Naive thymus-derived CD8-positive, alpha-beta T cell (primary cell): ENCODE measurements at places on chromosomes 6 and 20.

DNA sequence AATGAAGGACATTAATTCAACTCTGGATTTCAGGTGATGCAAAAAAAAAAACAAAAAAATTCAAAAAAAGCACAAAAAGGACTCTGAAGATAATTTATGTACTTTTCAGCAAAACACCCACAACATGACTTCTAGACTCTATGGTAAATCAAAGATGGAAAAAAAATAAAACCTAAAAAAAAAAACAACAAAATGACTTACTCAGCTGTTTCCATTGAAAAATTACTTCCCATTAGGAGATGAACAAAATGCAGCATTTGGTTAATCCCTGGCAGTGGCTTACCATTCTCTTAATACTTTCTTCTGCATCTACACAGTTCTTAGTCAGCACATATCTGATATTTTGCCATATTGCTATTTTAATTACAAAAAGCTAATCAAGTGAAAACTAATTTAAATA is 572.6 kb downstream of the PRKN start:
- no peak for DNase-seq

GRCh38 chr6:41934278-41935192 is 7.1 kb downstream of the CCND3 start:
- no peak for DNase-seq

DNA sequence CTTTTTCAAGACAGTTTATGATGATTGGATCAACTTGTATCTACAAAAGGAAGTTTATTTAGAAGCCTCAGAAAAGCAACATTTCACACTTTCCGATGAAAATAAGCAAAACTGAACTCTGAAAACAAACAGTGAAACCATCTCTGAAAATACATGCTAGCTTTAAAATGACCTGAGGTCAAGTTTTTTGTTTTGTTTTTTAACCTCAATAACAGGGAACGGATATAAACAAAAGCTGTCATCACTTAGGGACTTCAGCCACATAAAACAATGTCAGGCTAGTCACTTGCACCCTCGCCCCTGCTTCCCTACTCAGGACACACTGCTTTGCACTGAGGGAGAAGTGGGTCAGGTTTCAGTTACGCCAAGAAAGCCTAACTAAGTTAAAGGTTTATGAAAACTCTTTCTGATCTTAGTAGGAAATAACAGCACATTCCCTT is 11.6 kb downstream of the BACH2 start:
- DNase-seq, result peak; percentile 35

DNA sequence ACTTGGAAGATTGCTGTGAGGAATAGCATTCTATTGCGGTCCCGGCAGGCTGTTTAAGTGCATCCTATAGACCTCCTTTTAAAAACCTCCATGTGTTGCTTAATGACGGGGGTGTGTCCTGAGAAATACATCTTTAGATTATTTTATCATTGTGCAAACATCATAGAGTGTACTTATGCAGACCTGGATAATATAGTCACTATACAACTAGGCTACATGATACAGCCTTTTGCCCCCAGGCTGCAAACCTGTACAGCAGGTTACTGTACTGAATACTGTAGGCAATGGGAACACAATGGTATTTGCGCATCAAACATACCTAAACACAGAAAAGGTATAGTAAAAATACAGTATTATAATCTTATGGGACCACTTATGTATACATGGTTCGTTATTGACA is 175.6 kb downstream of the RNF144B start:
- no peak for DNase-seq

- DNase-seq, result no peak
These were observed 5.6 kb upstream of the RAMACL start for GRCh38 chr6:166591961-166592520.

DNA sequence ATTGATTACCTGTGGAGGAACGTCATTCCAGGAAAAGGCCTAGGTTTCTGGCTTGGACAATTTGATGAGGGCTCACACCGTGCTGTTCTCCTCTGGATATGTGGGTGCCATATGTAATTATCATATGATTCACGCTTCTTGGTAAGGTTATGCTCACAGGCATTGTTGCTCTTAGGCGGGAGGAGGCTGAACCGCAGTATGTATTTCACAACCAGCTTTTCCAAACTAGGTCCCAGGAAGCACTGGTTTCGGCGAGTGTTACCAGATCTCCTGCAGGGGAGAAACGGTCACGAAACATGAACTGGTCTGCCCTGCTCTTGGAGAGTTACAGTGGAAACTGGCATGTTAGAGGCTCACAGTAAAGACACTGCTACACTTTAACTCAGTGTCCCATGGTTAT is 793 bp upstream of the FAM50B start:
- DNase-seq, result no peak

DNA sequence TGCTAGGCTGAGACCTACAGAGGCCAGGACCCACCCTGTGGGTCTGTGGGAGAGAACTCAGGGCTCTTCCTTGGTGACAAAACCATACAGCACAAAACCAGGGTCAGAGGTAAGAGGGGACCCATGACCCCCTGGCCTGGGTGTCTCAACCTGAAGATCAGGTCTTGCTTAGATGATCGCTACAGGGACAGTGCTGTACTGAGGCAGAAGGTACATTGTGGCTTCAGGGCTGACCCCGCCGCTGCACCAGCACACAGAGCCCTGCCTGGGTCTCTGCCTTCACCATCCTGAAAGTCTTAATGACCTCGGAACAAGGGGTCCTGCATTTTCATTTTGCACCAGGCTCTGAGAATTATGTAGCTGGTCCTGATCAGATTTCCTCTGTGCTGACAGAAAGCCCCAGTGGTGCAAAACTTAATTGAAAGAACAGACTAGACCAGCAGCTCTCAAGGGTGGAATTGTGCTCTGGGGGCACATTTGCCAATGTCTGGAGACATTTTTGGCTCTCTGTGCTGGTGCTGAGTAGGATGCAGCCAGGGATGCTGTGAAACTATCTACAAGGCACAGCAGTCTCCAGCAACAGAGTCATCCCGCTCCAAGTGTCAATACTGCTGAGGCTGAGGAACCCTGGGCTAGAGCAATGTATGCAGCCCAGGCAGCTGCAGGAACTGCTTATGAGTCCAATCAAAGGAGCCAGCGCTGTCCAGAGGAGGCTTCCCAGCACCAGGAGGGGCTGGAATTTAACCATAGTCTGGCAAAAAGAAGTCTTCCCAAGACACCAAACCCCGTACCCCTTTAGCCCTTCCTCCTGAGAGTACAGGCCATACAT is 254.9 kb downstream of the ERMARD start:
- no peak for DNase-seq

DNA sequence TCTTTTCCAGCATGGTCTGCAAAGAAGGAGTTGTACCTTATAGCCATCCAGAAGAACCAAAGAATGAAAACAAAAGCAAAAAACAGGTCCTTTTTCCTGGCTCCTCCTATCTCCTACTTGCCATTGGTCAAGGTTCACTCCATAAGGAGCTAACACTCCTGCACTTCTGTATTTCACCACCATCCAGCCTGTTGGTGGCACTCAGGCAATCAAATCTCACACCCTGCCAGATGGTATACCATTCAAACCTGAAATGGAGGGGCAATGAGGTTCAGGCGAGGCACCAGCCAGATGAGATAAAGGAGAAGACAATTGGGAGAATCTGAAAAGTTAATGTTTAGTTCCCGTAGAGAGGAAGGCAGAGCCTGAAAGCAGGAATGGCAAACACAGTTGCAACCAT is 203.8 kb downstream of the ALDH8A1 start:
- no peak for DNase-seq

DNA sequence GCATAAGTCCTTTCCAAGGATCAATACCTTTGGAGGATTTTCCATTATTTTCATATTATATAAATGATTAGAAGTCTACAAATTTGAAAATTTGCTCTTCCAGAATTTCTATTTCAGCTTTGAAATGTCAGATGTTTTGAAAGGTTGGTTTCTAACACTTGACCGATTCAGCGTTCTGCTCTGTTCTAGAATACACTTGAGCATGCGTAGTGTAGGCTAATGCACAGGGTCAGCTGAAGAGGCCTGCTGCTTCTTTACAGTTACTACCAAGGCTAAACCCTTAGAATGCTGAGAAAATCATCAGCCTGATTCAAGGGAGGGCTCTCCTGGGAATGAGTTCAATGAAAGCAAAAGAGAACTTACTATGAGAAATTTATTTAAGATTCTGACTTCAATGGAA is 177.6 kb downstream of the RNF144B start:
- DNase-seq, result no peak

- no peak for DNase-seq
These were observed 13.5 kb upstream of the NT5E start for GRCh38 chr6:85436411-85436810.

GRCh38 chr20:53805895-53806384 is 212.3 kb upstream of the ZNF217 start:
- DNase-seq, result no peak

- DNase-seq, result no peak
These were observed 3.0 kb upstream of the RREB1 start for GRCh38 chr6:7104752-7105151.

DNA sequence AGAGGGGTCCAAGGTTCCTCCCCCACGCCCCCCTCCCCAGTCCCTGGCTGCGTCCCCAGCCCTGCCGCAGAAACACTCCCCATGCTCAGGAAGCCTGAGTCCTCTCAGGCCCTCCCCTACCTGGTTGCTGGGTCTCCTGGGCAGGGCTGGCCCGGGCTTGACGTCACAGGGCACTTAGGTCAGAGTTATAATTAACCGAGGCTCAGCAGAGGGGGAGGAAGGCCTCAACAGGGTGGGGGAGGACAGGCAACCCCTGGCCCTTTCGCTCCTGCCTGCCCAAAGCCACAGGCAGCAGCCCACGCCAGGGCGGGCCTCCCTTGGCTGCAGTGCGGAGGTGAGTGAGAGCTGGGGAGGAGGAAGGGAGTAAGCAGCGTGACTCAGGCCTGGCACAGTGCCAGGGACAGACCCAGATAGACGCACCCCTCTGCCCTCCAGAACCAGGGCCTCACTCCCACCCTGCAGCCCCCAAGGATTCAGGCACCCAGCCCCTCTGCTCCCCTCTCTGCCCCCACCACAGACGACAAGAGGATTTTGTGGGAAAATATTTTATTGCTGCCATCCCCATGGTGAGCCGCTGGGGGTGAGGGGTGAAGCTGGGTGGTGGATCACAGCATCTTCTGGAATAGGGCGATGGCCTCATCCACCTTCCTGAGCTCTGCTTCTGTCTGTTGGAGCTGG is at the start of gene VWA7:
Gene VWA7, minus strand, starts transcription at position 340 of the 678 bp plus-strand sequence. CDS start 549 bp downstream, outside the sequence.
- no peak for DNase-seq

- DNase-seq, result no peak
These were observed 43.5 kb upstream of the TINAG start for GRCh38 chr6:54264581-54265272.

GRCh38 chr20:11159728-11160127 is 485.9 kb upstream of the JAG1 start:
- DNase-seq, result no peak

DNA sequence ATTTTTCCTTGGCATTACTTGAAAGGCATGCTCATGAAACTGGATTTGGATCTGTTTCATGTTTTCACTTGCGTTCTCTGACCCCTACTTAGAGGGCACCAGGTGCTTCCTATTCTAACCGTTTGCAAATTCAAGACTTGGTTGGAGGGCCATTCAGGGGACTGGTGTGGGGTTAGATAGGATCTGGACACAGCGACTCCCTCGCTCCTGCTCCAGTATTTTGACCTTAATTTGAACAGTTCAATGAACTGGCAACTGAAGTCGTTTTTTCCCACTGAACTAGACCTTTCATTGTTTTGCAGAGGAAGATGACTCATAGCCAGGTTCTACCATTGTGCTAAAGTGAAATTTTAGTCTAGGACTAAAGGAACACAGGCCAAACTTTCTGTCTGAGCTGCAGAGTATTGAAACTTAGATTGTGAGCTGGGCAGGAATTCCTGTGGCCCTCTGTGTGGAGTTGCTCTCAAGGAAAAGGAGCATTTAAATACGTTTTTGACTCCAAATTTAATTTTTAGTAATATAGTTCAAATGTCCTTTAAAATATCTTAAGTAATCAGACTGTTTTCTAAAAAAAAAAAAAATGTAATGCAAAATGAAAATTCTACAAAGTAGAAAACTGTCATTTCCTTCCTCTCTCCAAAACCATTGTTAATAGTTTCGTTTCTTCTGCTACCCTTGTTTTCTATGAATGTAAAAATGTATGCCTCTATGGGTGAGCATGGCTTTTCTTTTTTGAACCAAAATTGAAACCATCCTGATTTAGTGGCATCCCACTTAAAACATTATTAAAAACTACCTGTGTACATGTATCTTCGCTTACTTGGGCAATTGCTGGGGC is 64.8 kb downstream of the UTRN start:
- DNase-seq, result peak; percentile 35

GRCh38 chr6:135419162-135419561 is 78.4 kb downstream of the AHI1 start:
- DNase-seq, result no peak

GRCh38 chr6:111736005-111736608 is 130.4 kb upstream of the TRAF3IP2 start:
- DNase-seq, result no peak

DNA sequence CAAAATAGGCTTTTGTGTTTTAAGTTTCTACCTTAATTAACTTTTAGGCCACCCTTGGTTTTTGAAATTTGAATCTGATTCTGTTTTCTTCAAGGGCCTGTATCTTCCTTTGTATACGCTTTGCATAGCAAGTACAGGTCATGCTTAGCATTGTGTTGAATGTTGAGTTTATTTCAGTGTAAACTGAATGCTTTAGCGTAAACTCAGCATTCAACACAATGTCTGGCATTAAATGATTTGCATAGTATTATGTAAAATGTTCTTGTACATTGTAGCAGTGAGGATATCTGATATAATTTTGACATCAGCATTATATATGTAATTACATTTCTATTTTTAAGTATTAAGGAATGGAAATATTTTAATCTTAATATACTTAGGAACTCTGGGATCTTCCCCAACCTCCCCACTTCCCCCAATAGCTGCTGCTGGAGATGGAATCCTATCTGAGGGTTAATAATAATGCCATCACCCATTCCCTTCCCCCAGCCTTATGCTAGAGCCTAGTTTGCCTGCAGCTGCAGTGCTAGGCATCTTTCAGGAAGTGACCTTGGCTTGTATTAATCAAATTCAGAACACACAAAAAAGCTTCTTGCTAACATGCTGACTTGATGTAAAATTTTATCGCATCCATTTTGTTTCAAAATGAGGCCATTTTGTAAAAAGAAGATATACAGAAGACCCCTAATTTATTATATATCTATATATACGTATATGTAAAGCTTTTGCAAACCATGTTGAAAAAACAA is 73.1 kb downstream of the NCOA3 start:
- DNase-seq, result no peak

- DNase-seq, result peak; percentile 11
These were observed 730 bp downstream of the PARD6B start for GRCh38 chr20:50731930-50732690.

GRCh38 chr6:40485300-40485699 is 101.9 kb downstream of the LRFN2 start:
- DNase-seq, result no peak

- DNase-seq, result no peak
These were observed 3.8 kb downstream of the XPO5 start for GRCh38 chr6:43572015-43572414.
